CD4-positive, alpha-beta T cell (primary cell): ENCODE measurements at places on chromosomes 4 and X. TPM values are rescaled to one million over a fixed set of nuclear protein-coding genes. Genes with fewer than 3 reads are reported as not detected.

DNA sequence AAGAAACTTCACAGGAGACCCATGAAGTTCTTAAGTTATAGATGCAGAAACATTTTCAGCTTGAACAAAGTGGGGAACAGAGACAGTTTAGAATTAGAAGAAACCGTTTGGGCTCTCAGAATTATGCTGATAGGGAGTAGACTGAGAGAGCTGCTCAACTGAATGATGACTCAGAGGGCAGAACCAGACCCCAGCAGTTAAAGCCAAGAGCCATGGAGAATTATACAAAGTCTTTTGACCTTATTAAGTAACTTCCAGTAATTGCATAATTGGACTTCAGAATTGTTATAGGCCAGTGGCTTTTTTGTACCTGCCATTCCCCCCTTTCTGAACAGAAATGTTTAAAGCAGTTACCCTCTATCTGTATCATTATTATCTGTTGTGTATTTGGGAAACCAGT is 642.1 kb downstream of the CCSER1 start:
- no peaks in the 10 kb centered on the region for H3K27me3 ChIP-seq
- H3K36me3 ChIP-seq, result no peaks in the 10 kb centered on the region
- no peak overlapping the region for H3K27ac ChIP-seq
- no peaks in the 10 kb centered on the region for H3K4me1 ChIP-seq
- H3K4me3 ChIP-seq, result no peak overlapping the region

DNA sequence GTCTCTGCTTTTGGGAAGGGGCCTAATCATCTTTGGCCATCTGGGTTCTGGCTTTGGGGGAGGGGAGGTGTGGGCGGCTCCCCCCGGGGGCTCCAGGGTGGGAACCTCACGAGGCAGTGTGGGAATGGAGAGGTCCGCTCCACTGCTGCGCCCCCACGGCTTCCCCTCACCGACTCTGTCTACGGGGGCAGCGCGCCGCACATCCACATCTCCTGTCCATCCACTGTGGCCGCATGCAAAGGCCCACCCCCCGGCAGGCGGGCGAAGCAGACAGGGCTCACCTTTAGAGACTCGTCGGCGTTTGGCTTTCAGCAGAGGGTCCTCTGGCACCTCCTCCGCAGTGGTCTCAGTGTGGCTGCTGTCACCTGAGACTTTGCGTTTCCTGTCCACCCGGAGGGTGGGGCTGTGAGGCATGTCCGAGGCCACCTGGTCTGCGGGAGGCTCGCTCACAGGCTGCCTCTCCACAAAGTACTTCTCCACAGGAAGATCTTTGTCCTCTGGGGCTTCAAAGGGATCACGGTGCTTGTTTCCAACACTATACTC is 33.6 kb downstream of the BCOR start:
- H3K27me3 ChIP-seq, result no peaks in the 10 kb centered on the region
- no peak for DNase-seq
- H3K27ac ChIP-seq, result no peak overlapping the region
- peaks cover 49% of the 10 kb centered on the region for H3K4me1 ChIP-seq

GRCh38 chr4:8675383-8675782 is 82.8 kb downstream of the CPZ start:
- no peaks in the 10 kb centered on the region for H3K36me3 ChIP-seq
- H3K27me3 ChIP-seq, result no peaks in the 10 kb centered on the region
- no peak for DNase-seq
- H3K4me3 ChIP-seq, result no peak overlapping the region
- H3K4me1 ChIP-seq, result no peaks in the 10 kb centered on the region

DNA sequence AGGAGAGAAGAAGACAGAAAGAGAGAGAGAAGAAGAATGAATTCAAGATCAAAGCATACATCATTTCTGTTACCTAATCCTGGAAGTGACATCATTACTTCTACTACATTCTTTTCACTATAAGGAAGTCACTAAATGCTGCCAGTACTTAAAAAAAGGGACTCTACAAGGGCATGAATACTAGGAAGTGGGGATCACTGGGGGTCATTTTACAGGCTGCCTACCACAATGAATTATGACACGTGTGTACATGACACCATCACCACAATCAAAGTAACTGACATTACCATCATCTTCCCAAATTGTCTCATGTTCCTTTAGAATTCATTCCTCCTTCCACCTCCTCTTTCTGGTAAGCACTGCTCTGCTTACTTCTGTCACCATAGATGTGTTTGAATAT is 227.0 kb downstream of the CPE start:
- H3K36me3 ChIP-seq, result no peaks in the 10 kb centered on the region
- H3K27me3 ChIP-seq, result no peaks in the 10 kb centered on the region
- no peak overlapping the region for H3K4me3 ChIP-seq
- no peak for DNase-seq

The SYTL4 gene
- total RNA-seq, result not detected

DNA sequence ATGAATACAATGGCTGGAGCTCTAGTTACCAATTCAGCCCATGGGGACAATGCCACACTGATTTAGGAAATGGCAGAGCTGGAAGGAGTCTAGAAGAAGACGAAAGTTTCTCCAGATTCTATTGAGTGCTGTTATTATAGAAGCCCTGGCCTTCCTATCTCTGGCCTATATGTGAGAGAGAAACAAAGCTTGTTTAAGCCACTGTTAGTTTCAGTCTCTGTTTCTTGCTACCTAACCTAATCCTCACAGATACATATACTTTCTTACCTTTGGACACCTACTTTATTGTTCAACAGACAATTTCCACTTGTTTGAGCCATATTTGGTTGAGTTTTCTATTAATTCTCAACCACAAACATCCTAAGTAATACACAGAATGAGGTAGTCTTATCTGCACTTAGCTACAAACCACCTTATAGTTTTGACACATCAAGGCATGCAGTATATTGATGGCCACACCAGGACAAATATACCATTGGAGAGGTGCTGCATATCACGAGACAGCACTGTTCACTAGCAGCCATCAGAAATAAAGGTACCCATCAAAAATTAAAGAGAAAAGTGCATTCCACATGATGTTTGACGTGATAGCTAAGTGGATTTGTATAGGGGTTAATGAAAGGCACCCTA is 190.2 kb downstream of the SMIM20 start:
- H3K27ac ChIP-seq, result no peak overlapping the region
- H3K36me3 ChIP-seq, result no peaks in the 10 kb centered on the region
- H3K4me3 ChIP-seq, result no peak overlapping the region
- H3K4me1 ChIP-seq, result no peaks in the 10 kb centered on the region
- no peak for DNase-seq

The FAAH2 gene
- 7.4 TPM for total RNA-seq

The RAB9B gene
- total RNA-seq, result 0.11 TPM

The TENM3 gene
- not detected for total RNA-seq

- DNase-seq, result no peak
- peaks cover 7% of the 10 kb centered on the region for H3K36me3 ChIP-seq
- H3K27ac ChIP-seq, result peak overlapping the region; percentile 9
These were observed 37.8 kb downstream of the GAB3 start for GRCh38 chrX:154712781-154713740.

The S100P gene
- 2.8 TPM for total RNA-seq

DNA sequence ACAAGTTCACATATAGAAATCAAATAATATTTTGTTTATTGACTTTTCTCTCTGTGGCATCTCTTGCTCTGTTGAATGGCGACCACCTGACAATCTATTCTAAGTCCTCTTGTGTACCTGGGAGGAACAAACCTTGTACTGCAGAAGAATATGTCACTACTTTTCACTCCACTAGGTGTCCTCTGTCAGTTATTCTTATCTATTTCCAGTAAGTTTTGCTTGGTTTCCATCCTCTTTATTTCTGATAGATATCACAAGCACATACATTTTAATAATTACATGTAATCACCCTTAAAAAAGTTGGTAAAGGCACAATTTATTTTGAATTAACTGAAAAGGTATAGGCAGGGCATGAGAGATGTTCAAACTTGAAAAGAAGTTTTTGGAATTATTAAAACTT is 238.4 kb downstream of the SNCA start:
- H3K36me3 ChIP-seq, result no peaks in the 10 kb centered on the region
- DNase-seq, result no peak
- no peaks in the 10 kb centered on the region for H3K4me1 ChIP-seq
- H3K27me3 ChIP-seq, result no peaks in the 10 kb centered on the region
- no peak overlapping the region for H3K27ac ChIP-seq

The ATP8A1 gene
- total RNA-seq, result 45.5 TPM

- no peaks in the 10 kb centered on the region for H3K27me3 ChIP-seq
- no peak overlapping the region for H3K4me3 ChIP-seq
- H3K4me1 ChIP-seq, result no peaks in the 10 kb centered on the region
- DNase-seq, result peak; percentile 25
- H3K27ac ChIP-seq, result no peak overlapping the region
These were observed 70.4 kb downstream of the BEX3 start for GRCh38 chrX:103446665-103447302.

DNA sequence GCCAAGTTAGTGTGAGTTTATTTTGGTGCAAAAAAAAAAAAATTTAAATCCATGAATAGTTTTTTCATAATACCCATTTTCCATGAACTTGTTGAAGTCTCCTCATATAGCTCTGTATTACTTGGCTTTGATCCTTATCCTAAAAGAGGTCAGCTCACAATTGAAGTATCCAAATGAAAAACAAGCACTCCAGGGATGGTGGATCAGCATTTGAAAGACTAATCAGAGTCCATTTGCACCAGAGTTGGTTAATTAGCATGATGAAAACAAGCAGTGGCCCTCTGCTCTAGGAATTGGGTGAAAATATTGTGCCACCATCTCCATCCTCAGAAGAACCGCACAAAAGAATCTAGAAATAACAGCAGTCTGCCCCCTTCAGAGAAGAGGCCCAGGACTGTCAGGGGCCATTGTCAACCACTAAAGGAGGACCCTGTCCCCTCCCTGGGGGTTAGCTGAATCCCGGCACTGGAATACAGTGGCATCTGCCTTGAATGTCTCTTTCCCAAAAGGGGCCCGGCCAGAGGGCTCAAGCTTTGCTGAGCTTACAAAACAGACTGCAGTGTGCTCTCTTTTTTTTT is 24.7 kb downstream of the SH3KBP1 start:
- no peaks in the 10 kb centered on the region for H3K36me3 ChIP-seq
- H3K4me3 ChIP-seq, result no peak overlapping the region
- peaks cover 39% of the 10 kb centered on the region for H3K4me1 ChIP-seq
- H3K27ac ChIP-seq, result no peak overlapping the region
- DNase-seq, result no peak

The USP26 gene
- total RNA-seq, result not detected

- H3K4me3 ChIP-seq, result no peak overlapping the region
- no peaks in the 10 kb centered on the region for H3K36me3 ChIP-seq
- no peak overlapping the region for H3K27ac ChIP-seq
- no peak for DNase-seq
- H3K27me3 ChIP-seq, result no peaks in the 10 kb centered on the region
- no peaks in the 10 kb centered on the region for H3K4me1 ChIP-seq
These were observed 163.0 kb upstream of the TBL1X start for GRCh38 chrX:9301836-9302235.

The TCEAL9 gene
- not detected for total RNA-seq

- peaks cover 23% of the 10 kb centered on the region for H3K4me1 ChIP-seq
- no peak for DNase-seq
- H3K27me3 ChIP-seq, result peaks cover 42% of the 10 kb centered on the region
- no peak overlapping the region for H3K4me3 ChIP-seq
These were observed 68.2 kb upstream of the TMEM33 start for GRCh38 chr4:41866799-41867677.

DNA sequence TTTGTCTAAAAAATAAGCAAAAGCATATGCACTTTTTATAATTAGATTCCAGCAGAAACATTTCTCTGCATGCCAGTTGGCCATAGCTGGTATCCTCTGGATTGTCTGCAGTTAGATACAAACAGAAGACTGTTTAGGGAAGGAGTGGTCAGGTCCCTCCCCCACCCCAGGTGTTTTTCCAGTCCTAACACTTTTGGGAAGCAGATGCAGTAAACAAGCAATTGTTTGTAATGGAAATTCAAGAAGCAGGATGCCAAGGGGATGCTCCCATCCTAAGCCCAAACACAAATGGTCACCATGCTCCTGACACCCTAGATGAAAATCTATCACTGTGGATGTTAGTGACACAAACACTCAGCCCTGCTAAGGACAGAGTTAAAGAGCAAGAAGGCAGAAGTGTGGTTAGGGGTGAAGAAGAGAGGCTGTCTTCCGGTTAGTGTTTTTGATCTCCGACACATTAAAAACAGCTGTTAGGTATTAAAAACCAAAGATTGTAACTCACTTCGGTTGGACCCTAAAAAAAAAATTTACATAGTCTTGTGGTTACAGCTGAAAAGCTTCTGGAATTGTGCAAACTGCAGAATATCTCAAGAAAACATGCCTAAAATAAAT is 7.9 kb downstream of the LEF1 start:
- peak overlapping the region; percentile 36 for H3K27ac ChIP-seq
- H3K27me3 ChIP-seq, result no peaks in the 10 kb centered on the region
- H3K4me3 ChIP-seq, result peak overlapping the region; percentile 76
- H3K4me1 ChIP-seq, result peaks cover 22% of the 10 kb centered on the region
- H3K36me3 ChIP-seq, result peaks cover 39% of the 10 kb centered on the region

DNA sequence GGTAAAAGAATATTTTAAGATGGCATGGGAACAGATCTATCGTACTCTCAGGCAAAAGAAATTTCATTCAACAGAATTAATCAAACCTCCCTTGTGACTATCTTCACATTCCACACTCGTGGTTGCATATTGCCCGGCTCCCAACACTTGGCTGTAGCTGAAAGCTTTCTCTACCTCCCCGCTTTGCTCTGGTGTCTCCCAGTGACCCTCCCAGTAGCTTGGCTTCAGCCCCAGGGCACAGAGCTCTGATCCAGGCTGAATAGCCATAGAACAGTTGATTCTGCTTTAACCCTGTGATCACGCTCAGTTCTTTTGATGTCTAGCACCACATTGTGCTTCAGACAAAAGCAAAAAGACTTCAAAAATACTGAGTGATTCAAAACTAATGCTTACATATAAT is 24.6 kb downstream of the SLC7A11 start:
- no peaks in the 10 kb centered on the region for H3K27me3 ChIP-seq
- H3K4me3 ChIP-seq, result no peak overlapping the region
- H3K36me3 ChIP-seq, result no peaks in the 10 kb centered on the region
- DNase-seq, result no peak
- H3K4me1 ChIP-seq, result no peaks in the 10 kb centered on the region
- H3K27ac ChIP-seq, result no peak overlapping the region

The ENPEP gene
- not detected for total RNA-seq

GRCh38 chrX:105190252-105190853 is 30.1 kb downstream of the TEX13A start:
- H3K36me3 ChIP-seq, result no peaks in the 10 kb centered on the region
- no peak overlapping the region for H3K4me3 ChIP-seq
- H3K4me1 ChIP-seq, result no peaks in the 10 kb centered on the region
- H3K27me3 ChIP-seq, result no peaks in the 10 kb centered on the region

The CLCN5 gene
- 1.6 TPM for total RNA-seq

The TMEM154 gene
- total RNA-seq, result 13.6 TPM

The CNKSR2 gene
- total RNA-seq, result 14.4 TPM

DNA sequence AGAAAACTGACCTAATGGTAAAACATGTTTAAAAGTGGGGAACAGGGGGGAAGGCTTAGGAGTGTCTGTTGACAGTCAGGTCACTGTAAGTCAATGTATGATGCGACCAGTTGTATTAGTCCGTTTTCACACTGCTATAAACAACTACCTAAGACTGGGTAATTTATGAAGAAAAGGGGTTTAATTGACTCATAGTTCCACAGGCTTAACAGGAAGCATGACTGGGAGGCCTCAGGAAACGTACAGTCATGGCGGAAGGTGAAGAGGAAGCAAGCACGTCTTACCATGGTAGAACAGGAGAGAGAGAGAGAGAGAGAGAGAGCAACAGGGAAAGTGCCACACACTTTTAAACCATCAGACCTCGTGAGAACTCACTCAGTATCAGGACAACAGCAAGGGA is 13.0 kb upstream of the PLAC1 start:
- DNase-seq, result no peak
- no peaks in the 10 kb centered on the region for H3K27me3 ChIP-seq
- no peak overlapping the region for H3K27ac ChIP-seq
- no peak overlapping the region for H3K4me3 ChIP-seq

The OTUD6A gene
- not detected for total RNA-seq

- DNase-seq, result no peak
- H3K27me3 ChIP-seq, result no peaks in the 10 kb centered on the region
- peaks cover 14% of the 10 kb centered on the region for H3K4me1 ChIP-seq
- H3K4me3 ChIP-seq, result peak overlapping the region; percentile 46
- H3K36me3 ChIP-seq, result no peaks in the 10 kb centered on the region
These were observed 111.5 kb downstream of the ASB9 start for GRCh38 chrX:15158350-15158735.
